ENCODE measurements at places on chromosomes 4 and X.

GRCh38 chrX:111257733-111258132 is 12.6 kb downstream of the CAPN6 start:
- DNase-seq: no peak

DNA sequence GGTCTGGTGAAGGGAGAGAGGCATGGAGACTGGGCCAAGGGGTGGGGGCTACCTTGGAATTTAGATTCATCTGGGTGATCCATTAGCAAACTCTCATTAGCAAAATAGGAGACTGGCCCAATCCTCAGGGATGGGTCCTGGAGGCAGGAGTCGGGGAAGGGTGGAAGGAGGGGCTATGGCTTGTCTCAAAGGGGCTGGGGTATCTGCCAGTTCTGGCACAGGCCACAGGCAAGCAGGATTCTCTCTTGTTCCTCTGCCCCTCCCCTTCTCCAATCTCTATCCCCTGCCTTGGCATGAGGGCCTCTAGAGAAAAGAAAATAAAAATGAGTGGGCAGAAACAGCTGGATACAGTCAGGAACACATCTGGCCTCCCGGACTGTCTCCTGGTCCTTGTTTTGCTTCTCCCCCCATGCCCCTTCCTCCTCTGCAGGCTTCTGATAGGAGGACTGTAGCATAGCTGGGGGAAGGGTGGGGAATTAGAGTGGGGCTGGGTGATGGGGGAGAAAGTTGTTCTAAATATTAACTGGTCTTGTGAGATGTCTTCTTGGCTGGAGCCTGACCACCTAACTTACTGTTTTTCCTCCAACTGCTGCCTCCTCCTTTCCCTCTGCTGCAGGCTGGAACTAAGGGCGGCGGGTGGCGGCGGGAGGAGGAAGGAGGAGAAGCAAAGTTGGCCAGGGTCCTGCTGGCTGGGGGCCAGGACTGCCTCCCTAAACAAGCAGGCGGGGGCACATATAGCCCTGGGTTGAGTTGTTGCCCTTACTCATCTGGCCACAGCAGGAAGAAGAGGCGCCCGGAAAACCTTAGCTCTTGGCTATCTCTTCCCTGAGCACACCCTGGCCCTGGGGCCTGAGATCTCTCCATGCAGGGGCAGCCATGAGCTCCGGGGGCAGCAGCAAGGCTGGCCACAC is 53.3 kb upstream of the LAS1L start:
- DNase-seq: no peak

DNA sequence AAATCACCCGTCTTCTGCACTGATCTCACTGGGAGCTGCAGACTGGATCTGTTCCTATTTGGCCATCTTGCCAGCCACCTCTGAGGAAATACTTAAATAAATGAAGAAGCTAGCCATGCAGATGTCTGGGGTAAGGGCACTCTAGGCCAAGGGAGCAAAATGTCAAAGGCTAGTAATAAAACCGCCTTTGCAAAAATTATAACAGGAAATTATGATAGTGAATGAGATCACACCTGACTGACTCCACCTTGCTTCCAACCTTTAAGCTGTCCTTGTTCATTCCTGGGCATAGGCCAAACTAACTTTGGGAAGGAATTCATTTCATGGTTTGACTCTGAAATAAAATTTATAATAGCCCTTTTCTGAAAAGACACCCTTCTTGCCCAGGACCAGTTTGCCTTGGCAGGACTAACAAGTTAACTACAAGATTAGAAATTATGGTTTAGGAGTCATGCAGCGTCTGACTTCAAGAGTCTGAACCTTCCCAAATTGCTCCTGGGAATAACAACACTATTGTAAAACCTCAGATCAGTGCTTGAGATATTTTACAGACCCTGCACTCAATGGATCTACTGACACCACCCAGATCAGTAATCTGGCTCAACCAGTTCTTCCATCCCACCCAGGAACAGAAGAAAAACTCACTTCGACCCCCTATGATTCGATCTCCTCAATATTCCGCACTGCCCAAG is 246.9 kb upstream of the HDX start:
- DNase-seq: no peak

DNA sequence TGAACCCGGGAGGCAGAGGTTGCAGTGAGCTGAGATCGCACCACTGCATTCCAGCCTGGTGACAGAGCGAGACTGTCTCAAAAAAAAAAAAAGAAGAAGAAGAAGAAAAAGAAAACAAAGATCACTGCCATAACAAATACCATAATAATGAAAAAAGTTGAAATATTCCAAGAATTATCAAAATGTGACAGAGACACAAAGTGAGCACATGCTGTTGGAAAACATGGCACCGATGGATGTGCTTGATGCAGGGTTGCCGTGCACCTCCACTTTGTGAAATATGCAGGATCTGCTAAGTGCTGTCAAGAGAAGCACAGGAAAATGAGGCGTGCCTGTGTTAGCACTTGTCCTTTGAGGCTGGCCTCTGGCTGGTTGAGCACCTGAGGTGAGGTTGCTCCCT is 133.3 kb downstream of the STK32B start:
- DNase-seq: no peak

- no peak for DNase-seq
These were observed 84.8 kb downstream of the TIGD2 start for GRCh38 chr4:89196056-89196674.

- no peak for DNase-seq
These were observed 815.1 kb upstream of the POU3F4 start for GRCh38 chrX:82692991-82693390.

- DNase-seq: no peak
These were observed 144.9 kb downstream of the PCDH19 start for GRCh38 chrX:100265179-100265578.

DNA sequence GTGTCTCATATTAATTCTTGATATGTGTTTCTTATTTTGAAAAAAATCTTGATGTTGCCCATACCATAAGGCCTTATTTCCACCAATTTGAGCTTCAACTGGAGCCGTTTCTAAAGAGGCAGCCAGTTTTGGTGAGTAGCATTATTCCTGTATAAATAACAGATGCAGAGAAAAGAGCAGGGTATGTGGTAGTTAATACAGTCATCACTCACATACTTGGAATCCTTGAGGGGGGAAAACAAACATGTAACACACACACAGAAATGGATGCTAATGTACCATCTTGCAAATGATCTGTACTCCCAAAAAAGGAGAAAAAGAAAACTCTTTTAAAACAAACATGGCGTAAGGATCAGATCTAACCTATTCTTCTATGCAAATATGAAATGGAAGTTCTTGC is 389.7 kb downstream of the GPM6A start:
- no peak for DNase-seq

DNA sequence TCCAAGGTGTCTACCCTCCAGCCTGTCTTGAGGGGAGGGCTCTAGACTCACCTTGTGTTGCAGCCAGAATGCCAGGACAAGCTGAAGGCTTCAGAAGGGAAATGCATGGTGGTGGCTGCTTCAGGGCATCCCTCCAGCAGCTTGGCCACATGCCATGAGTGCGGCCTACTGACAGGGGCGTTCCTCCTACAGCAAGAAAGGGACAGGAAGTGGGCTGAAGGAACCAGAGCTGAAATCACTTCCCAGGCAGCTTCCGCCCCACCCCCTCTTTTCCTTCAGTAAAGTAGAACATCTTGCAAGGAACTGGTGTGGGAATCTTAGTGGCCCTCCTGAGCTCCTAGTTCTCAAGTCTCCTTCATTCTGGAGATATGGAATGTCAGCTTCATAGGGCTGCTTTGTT is 167.5 kb upstream of the DGKK start:
- DNase-seq: no peak

DNA sequence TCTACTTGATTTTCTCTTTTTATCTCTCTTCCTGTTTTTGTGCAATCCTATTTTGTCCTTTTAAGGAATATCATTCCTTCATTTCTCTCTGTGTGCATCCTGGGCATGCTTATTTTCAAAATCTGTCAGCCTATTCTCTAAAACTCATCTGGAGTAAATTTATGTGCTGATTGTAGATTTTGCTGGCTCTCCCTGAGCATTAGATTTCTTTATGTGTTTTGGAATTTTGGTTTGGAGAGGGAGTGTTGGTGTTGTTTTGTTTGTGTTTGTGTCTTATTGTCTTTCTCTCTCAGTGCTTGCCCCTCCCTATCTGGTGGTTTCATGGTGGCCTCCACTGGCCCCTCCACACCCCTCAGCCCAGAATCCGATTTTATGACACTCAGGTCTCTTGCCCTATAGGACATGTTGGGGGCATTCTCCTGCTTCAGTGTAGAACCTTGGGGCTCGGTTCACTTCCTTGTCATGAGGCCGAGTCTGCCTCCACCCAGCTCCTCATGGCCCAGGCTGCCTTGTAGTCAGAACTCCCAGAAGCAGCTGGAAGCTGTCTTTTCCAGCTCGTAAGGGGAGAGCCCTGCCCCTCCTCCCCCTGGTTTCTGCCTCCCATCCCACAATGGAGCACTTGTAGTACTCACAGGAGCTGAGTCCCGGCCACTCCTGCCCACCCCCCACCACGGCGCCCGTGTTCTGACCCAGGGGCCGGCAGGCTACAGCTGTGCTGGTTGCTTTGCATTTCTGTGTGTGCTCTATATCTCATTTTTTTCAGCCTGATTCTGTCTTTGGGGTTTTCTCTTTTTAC is 24.5 kb upstream of the PJA1 start:
- peak; percentile 14 for DNase-seq

- no peak for DNase-seq
These were observed 38.9 kb downstream of the TKTL1 start for GRCh38 chrX:154334496-154334895.

DNA sequence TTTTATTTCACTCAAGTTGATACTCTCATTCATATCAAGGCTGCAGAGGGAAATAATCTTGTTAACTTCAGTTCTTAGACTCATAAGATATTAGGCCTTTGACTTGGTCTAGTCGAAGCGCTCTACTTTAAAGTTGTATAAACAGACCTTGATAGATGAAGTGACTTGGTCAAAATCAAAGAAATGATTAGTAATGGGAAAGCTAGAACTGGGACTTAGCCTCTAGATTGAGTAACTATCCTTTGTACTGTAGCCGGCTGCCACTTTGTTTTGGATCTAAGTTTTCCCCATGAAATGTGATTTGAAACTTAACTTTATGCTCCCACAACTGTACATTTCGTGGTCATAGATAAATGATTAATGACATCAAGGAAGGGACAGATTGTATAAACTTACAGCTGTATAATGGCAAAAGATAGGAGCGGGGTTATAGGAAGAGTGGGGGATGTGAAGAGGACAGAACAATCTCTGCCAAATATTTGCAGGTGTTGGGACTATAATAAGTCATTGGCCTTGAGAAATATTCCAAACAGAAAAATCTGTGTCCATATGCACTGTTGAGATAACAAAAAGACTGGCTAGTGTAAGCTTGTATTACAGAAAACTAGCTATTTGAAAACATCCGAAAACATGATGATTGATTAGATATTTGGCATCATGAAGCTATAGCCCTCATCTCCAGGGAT is 17.2 kb downstream of the MID2 start:
- no peak for DNase-seq

- DNase-seq: no peak
These were observed 102.6 kb downstream of the PRDM5 start for GRCh38 chr4:120819805-120820437.

GRCh38 chr4:116082808-116083366 is 969.5 kb upstream of the NDST4 start:
- no peak for DNase-seq

GRCh38 chrX:48905090-48905790 is 6.2 kb downstream of the SLC35A2 start:
- no peak for DNase-seq

GRCh38 chr4:133130171-133130570 is 18.9 kb upstream of the PCDH10 start:
- no peak for DNase-seq

DNA sequence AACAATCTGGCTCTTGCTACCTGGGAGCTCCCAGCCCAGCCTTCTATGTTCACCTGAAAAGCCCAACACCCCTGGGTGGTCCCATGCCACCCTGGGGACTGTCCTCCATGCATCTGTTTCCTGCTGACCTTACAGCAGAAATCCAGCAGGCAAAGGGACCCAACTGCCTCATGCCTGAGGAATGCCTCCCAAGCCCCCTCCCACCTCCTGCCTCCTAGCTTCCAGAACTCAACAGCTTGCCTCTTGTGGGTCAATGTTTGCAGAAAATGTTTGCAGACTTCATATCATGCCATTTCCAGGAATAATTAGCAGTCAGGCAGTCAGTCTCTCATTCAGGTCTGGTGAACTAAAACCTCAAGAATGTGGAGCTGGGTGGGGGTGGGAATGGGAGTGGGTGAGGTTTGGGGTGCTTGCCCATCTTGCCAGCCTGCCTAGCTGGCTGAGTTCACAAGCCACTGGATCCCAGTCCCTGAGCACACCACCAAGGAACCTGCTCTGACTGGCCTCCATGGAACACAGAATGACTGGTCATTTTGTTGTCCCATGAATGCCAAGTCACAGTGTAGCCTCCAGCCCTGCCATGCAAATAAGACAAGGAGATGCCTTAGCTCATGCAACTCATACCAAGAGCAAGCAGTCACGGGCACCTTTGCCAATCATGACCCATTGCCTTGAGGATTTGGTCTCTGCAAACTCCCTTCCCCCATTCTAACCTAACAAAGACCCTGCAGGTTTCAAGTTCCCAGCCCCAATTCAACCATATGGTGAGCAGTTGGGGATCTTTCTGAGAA is 12.1 kb upstream of the PLAC1 start:
- DNase-seq: no peak

GRCh38 chr4:150379454-150379853 is 202.5 kb upstream of the MAB21L2 start:
- DNase-seq: no peak

- DNase-seq: no peak
These were observed 31.3 kb upstream of the SORCS2 start for GRCh38 chr4:7160951-7161440.

- no peak for DNase-seq
These were observed 39.5 kb downstream of the HOPX start for GRCh38 chr4:56641494-56642051.
